ENCODE measurements at places on chromosomes 2 and 18.

DNA sequence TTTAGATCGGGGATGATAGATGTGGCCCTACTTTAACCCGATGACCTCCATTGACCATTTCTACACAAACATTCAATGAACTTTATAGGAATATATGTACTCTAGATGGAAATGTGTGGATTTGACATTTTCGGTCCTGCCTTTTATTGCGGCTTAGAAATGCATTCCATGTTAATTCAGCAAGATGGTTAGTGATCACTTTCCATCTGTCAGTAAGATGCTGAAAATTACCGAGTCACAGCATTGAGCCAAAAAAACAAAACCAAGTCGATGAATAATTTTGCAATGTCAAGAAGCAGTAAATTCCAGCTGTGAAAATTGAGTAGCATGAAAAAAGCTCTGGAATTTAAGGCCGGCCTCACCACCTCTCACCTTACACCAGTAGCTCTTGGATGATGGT, 1642.6 kb upstream of the NXPH2 start:
- no peak for DNase-seq

- no peak for DNase-seq
These were observed 10.3 kb downstream of the PPM1B start for GRCh38 chr2:44178950-44179349.

DNA sequence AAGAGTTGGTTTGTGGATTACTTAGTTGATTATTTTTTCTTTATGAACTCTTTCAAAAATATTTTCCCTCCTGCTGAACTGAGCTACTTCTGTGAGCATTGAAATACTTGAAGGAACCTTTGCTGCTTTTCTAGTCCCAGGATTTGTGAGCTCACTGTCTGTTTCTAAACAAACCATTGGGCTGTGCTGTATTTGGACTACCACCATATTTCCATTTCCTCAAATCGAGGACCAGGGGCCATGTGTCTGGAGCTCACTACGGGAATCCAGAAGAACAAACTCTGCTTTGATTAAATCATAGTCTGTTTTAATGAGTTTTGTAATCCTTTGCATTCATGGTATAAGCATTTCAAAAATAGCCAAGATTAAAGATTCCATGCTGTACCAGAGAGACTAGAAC, 1.3 kb downstream of the MRPL33 start:
- no peak for DNase-seq

GRCh38 chr2:60719331-60719730, 36.7 kb upstream of the PAPOLG start:
- DNase-seq: no peak

DNA sequence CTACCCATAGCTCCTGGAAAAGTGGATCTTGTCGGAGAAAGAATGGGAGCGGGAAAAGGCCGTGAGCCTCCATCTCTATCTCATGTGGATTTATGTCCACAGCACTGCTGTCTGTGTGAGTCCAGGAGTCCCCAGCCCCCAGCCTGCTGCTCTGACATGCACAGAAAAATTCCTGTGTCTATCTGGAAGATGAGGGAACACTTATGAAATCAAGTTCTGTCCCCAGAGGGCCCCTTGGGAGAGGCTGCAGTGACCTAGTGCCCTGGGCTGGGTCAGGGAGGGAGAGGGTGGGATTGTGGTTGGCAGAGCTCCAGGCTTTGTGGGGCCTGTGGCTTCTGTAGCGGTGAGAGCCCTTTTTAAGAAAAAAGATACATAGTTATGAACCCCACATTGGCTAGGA, 37.6 kb downstream of the HJURP start:
- DNase-seq: no peak

GRCh38 chr2:203787979-203788378, 79.6 kb upstream of the CTLA4 start:
- no peak for DNase-seq

- DNase-seq: peak; percentile 7
These were observed 444.9 kb downstream of the ARHGAP15 start for GRCh38 chr2:143574069-143574468.

- no peak for DNase-seq
These were observed 422.1 kb upstream of the HNRNPA3 start for GRCh38 chr2:176790468-176790867.

DNA sequence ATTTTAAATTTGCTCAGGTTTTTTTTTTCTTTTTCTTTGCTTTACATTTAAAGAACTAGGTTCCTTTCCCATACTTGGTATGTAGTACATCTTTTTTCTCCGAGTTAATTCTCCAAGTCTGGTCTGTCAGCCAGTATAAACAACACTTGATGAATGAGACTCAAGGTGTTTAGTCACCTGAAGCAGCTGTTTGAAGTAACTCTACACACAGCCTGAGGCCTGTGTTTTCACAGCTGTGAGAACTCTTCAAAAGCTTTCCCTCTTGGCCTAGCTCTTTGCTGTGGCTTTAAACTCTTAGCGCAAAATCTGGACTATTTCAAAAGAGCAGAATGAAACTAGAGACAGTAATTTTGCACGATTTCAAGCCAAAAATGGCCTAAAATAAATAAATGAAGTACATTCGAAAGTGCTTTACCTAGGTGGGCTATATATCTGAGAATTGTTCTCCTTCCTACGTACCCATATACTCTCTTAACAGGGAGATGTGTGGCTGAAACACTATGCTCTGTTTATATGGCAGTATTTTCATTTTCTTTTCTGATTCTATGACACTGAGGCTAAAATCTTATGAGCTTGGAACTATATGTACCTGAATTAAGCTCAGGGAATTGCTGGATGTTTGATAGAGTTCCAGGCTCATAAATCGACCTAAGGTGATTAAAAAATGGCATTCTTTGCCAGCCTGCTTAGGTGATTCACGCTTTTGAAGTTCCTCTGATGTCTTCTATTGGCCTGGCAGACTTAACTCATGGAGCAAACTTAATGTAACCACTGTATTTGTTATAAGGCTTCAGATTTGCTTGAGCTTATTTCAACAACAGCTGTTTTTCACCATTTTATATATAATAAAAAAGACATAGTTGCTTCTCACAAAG, 1044.1 kb upstream of the ZEB2 start:
- no peak for DNase-seq

DNA sequence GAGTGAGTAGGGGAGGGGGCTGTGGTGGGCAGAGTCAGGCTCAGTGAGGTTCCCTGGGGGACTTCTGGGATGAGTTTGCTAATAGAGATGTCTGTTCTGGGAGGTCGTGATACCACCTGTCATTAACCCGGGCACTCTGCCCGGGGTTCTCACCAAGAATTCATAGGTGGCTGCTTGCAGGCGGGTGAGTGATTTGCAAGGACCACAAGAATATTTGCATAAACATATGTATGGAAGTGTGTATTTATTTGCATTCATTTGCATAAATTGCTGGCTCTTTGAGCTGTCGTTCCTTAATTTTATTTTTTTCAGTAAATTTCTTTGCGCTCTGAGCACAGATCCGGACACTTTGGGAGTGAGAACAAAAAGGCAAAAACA, 260.0 kb downstream of the ATAD2B start:
- DNase-seq: no peak

DNA sequence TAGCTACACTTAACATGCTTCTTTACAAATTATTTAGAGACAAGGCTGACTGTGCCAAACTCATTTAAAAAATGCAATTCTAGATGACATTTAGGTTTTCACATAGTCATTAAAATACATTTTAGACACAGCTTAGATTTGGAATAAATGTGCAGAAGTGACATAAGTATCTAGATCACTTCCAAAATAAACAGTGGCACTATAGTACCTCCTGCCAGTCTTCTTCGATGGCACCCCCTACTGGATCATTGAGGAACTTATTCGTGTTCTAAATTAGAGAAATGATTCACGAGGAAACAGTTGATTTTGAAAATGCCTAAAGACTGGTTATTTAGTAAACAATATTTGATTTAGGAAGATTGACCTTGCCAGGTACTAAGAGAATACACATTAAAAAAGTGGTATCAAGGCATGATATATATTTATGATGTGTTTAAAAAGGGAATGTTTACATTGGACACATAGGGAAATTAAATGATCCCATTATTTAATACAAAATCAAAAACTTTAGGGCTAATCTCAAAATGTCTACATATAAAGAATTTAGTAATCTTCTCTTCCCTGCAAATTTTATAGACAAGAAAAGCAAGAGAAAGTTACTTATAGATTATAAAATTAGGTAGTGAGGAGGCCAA, 323.9 kb downstream of the XIRP2 start:
- peak; percentile 58 for DNase-seq

DNA sequence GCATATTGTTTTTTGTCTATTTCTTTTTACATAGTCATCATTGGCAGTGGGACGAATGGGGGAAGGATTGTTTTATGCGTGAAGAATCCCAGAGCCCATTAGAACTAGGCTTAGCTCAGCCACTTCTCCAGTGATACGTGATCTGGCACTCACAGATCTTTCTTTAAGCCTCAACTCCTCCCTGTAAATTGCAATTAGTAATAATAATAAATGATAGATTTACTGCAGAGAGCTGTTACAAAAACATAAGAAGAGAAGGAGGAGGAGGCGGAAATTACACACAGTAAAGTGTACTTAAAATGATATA, 629.3 kb downstream of the NRXN1 start:
- DNase-seq: no peak

DNA sequence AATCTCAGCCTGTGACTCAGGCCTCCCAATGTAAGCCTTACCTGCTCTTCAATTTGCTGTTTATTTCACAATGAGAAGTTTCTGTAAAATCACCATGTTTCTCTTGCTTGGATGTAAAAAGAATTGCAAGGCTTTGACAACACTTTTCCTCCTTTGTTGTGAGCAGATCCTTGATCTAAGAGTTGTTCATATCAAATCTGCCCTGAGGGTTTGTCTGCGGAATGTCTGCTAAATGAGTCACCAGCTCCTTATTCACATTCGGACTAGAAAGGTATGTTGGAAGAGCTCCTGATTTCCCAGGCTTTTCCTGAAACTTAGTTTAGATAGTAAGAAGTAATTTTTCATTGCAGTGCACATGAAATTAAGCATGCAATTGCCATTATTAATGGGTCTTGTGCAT, 268.2 kb upstream of the TCF4 start:
- DNase-seq: no peak

DNA sequence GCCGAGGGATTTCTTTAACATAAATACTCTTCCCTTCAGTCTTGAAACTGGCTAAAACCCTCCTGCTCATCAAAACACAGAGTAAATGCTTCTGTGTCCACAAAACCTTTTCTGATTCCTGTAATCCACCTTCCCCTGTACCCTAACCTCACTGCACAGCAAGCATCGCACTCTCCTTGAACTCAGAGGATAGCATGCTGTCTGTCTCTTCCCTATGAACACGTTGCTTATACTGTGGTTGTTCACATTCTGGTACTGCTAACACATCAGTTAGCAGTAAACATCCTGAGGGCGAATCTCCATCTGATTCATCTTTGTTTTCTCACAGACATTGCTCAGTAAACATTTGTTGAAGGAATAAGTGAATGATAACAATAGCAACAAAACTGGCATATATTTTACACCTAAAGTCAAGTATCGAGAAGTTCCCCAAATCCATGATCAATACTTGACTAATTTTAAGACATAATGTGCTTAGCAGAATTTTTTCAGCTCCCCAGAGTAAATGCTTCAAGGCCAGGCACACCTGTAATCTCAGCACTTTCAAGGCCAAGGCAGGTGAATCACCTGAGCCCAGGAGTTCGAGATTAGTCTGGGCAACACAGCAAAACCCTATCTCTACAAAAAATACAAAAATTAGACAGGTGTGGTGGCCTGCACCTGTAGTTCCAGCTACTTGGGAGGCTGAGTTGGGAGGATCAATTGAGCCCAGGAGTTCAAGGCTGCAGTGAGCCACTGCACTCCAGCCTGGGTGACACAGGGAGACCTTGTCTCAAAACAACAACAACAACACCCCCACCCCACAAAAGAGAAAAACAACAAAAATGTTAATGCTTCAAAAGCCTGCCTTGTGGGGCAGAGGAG, 45.6 kb upstream of the LPIN2 start:
- no peak for DNase-seq

- DNase-seq: no peak
These were observed 19.1 kb upstream of the GCFC2 start for GRCh38 chr2:75729861-75730260.

DNA sequence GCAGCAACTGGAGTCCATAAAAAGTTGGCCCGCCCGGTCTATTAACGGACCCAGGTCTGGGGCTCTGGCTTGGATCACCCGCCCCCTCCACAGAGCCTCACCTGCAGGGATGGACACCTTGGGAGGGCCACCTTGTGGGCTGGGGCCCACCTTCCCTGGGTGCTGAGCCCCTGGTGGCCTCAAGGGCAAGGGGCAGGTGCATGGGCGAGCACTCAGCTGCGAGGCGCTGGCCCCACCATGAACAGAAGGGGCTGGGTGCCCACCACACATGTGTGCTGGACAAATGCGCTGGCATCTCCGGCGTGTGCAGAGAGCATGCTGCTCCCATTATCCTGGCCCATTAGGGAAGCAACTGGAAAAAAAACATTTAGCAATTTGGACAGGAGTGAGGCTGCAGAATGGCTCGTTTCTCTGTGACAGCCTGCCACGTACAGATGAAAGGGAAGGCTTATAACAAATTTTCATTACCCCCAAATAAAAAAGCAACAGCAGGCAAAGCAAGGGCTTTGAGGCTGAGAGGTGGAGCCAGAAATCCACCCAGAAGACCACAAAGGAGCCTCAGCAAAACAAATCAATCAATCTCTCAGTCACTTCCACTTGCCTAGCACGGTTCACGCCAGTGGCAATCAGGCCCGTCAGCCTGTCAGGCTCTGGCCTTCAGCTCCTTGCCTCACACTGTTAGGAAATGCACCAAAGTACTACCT, 253.1 kb upstream of the ZNF521 start:
- DNase-seq: peak; percentile 5

DNA sequence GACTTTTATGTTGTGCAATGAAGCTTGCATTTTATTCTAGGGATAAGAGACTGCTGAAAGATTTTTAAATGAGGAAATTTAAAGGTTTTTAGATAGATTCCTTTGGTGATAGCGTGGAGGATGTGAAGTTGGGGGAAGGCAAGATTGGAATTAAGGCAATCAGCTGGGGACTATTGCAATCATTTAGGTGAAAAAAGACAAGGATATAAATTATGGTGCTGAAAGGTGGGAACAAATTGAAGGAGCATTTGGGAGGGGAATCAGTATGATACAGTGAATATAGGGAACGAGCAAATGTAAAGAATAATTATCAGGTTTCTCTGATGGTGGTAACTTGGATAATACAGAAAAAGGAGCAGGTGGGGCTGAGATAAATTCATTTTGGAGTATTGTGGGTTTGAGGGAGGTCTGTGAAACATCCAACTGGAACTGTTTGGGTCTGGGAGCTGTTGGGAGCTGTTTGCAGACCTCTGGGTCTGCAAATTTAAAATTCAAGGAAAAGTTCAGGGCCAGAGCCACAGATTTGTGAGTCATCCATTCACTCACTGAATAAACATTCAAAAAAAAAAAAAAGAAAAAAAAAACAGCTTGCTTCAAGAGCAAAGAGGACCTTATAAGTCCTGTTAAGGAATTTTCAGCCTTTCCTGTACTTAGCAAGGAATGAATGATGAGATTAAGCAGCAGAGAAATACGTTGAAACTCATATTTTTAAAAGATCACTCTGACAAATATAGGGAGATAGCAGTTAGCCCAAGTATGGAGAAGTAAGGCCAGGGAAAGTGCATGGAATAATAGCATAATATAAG, 257.5 kb upstream of the FN1 start:
- no peak for DNase-seq
